ENCODE measurements at places on chromosomes 13 and 19.

DNA sequence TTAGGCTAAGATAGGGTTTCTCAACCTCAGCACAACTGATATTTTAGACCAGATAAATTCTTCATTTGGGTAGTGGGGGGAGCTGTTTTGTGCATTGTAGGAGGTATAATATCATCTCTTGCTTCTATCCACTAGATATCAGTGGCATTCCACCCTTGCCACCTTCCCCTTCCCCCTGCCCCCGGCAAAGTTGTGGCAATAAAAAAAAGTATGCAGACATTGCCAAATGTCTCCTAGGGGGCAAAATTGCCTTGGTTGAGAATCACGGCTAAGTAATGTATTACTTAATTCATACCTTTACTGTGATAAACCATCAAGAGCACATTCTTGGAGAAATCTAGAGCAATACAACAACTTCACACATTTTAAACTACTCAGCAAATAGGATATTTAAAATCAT lies 51.4 kb downstream of the UBL3 start:
- DNase-seq = no peak

DNA sequence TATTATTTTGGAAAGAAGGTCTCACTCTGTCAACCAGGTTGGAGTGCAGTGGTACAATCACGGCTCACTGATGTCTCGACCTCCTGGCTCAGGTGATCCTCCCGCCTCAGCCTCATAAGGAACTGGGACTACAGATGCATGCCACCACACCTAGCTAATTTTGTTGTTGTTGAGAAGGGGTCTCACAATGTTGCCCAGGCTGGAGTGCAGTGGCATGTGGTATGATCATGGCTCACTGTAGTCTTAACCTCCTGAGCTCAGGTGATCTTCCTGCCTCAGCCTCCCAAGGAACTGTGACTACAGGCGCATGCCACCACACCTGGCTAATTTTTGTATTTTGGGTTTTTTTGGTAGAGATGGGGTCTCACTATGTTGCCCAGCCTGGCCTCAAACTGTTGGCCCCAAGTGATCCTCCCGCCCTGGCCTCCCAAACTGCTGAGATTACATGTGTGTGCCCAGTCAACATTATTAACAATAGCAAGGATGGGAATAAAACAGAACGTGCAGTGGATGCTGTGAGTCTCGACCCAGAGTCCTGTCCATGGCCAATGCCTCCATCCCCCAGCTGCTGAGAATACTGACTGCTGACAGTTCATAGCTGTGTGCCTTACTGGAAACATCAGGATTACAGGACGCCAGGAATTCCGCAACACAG lies 5.4 kb upstream of the MBD3L3 start:
- DNase-seq = no peak

- no peak for DNase-seq
Observed at GRCh38 chr13:79519255-79519654, 38.3 kb downstream of the NDFIP2 start.

GRCh38 chr13:111437856-111438547 lies 117.6 kb downstream of the TEX29 start:
- no peak for DNase-seq

DNA sequence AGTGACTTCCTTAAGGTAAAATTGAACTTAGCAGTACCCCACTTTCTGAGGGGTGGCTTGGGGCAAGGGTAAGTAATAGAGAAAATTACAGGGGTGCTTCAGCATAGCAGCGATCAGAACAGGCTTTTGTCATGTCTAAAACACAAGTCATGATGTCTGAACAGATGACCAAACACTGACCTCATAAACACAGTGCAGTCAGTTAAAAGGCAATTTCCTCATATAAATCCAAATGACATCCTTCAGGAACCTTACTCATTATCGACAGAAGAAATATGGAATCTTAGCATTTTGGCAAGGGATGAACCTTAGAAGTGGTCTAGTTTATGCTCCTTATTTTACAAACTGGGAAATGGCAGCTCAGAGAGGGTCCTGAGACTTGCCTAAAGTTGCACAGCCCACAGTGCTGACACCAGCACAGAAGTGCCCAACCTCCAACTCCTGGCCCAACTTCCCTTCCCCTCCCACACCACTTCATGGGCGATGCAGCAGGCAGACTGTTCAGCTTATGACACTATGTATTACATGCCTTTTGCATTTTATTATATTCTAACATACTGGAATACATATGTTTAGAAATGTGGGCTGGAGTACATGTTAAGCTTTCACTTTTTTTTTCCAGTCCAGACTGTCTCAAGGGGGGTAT lies 3.6 kb downstream of the GJA3 start:
- no peak for DNase-seq

DNA sequence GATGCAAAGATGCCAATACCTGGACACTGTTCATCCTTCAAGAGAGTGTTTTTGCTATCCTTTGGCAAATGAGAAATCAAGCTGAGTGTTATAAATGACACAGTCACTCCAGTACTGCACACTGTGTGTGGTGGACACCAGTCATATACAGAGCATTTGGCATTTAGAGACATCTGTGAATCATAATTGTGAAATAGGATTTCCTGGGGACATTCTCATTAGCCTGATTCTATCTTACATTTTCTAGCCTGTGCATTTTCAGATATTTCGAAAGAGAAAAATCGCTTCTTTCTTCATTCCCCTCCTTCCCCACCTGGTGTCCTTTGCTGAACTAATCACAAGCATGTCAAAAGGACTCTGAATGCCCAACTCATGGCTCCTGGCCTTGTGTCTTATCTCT lies 781.0 kb upstream of the ARGLU1 start:
- no peak for DNase-seq

GRCh38 chr13:45473627-45474026 lies 8.9 kb downstream of the COG3 start:
- no peak for DNase-seq

- DNase-seq = no peak
Observed at GRCh38 chr13:108575430-108575829, 54.0 kb upstream of the MYO16 start.

- peak; percentile 44 for DNase-seq
Observed at GRCh38 chr19:19459707-19460251, 54.3 kb downstream of the GATAD2A start.

- no peak for DNase-seq
Observed at GRCh38 chr19:48359123-48359522, 4.6 kb downstream of the TMEM143 start.

GRCh38 chr13:108700422-108701170 lies 71.2 kb downstream of the MYO16 start:
- no peak for DNase-seq

- no peak for DNase-seq
Observed at GRCh38 chr13:112462408-112462807, 86.3 kb downstream of the SPACA7 start.

DNA sequence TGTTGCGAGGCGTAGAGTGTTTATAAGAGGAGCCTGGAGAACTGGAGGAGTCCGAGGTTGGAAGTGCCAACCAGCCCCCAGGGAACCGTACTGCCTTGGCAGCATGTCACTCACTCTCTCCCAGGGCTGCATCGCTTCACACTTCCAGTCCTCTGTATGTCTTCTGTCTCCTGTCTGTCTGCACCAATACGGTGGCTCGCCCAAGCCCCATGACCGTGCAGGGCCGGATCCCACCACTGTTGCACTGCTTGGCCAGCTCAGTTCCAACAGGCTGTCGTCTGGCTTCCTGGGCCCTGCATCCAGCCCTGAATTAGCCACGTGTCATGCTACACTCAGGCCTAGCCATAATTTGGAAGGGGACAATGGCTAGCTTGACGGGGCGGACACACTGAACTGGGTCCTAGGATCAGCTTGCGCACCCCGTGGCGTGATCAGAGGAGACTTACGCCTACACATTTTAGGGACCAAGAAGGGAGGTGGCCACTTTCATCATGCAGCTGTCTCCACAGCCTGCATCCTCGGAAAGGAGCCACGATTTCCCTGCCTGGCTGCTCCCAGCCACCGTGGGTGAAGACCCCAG lies 147.1 kb downstream of the URI1 start:
- DNase-seq = no peak

DNA sequence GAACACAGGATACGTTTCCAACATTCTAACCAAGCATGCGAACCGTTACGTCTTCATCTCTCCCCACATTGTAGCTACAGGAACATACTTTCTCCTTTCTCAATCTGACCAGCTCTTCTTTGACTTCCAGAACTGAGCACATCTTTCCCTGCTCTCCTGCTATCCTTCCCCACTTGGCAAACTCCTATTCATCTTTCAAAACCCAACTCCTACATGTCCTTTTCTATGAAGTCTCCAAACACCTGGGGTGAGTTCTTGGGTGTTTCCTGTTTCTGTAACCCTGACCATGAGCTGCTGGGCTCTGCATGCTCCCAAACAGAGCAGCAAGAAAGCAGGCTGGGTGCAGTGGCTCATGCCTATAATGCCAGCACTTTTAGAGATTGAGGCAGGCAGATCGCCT lies 6.6 kb downstream of the ACER1 start:
- DNase-seq = no peak

GRCh38 chr13:35630551-35631275 lies 154.2 kb upstream of the MAB21L1 start:
- no peak for DNase-seq

- no peak for DNase-seq
Observed at GRCh38 chr13:111021270-111021669, 93.8 kb upstream of the ARHGEF7 start.

DNA sequence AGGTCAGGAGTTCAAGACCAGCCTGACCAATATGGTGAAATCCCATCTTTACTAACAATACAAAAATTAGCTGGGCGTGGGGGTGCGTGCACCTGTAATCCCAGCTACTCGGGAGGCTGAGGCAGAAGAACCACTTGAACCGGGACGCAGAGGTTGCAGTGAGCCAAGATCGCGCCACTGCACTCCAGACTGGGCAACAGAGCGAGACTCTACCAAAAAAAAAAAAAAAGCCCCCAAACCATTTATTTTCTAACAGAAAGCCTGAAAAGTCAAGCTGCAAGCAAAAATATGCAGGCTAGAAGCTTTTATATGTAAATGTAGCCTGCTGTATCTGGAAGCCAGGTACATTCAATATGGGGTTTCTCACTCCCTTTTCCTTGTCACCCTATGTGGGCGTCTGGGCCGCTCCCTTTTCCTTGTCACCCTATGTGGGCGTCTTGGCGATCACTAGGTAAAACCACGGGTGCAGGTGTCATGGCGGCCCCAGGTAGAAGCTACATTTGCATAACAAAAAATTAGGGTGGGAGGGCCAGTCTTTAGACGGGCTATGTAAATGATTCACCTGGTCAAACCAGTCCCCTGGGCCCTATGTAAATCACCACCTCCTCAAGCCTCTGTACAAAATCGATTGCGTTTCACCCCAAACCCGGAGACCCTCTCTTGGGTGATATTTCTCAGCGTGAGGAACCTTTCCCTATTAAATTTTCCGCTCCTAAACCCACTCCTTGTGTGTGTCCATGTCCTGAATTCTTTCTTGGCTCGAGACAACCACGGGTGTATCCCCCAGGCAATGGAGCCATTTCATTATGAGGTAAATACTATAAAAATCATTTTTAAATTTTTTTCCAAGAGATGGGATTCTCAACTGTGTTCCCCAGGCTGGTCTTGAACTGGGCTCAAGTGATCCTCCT lies 2.1 kb downstream of the TRIM13 start:
- no peak for DNase-seq

DNA sequence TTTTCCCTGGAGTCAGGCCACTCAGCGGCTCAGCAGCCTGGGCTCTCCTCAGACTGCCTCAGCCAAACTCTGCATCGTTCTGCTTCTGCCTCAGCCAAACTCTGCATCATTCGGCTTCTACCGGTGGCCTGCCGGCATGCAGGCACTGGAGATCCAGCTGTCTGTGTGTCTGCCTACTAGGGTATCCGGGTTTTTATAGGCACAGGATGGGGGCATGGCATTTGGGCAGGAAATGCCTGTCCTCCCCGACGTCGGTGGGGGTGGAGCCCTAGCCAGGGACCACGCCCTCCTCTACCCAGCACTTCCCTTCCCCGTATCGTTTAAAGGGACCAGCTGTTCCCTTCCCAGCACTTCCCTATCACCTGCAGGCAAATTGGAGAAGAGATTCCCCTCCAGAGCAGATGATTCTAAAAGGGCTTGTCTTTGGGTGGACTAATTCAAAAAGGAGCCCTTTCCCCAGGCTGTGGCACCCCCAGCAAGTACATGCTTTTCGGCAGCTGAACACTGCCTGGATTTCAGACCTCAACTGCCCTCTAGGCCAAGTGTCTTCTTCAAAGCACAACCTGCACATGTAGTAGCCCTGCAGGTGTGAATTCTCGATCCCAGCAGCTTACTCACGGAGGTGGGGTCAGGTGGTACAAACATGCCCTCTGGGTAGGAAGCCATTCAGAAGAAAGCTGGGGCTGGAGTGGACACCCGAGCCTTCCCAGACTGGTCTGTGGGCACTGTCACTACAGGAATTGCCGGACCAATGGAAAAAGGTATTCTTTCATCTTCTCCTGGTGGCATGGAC lies 25.4 kb upstream of the GPR12 start:
- DNase-seq = no peak

GRCh38 chr19:10577951-10578350 lies 9.2 kb downstream of the AP1M2 start:
- DNase-seq = no peak

DNA sequence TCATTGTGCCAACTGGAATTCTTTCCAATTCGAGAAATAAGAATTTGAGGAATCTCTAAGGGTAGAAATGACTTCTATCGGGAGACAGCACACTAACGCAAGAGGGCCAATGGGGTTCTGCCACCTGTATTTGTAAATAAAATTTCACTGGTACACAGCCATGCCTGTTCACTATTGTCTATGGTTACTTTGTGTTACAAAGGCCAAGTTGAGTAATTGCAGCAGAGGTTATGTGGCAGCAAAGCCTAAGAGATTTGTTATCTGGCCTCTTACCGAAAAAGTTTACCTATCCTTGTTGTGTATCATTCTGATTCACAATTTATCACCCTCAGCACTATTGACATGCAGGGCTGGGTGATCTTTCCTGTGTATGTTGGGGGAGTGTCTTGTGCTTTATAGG lies 278.0 kb downstream of the KLF5 start:
- DNase-seq = no peak

GRCh38 chr13:41847216-41847615 lies 113.7 kb downstream of the VWA8 start:
- DNase-seq = no peak

GRCh38 chr19:56107626-56108351 lies 13.3 kb downstream of the ZNF787 start:
- DNase-seq = no peak

GRCh38 chr13:88136098-88136790 lies 465.1 kb downstream of the SLITRK5 start:
- DNase-seq = no peak

DNA sequence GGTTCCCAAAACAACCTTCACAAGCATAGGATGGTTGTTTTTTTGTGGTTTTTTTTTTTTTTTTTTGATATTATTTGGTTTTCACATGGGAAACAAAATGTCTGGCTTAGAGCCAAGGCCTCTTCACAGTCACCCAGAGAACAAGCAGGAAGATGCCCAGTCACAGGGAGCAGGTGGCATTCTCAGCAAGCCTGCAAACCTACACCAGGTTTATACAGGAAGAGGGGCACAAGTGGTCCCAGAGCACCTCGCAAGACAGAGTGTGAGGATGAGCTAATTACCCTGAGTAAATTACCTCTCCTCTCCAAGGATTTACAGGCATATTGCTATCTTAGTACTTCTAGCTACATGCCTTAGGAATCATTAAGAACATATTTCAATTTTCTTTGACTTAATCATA lies 1375.6 kb downstream of the EFNB2 start:
- no peak for DNase-seq

- no peak for DNase-seq
Observed at GRCh38 chr13:24192811-24193162, 32.3 kb downstream of the SPATA13 start.

GRCh38 chr13:113904411-113904810 lies 40.5 kb upstream of the GAS6 start:
- DNase-seq = no peak

GRCh38 chr13:24257497-24257896 lies 51.9 kb upstream of the C1QTNF9 start:
- no peak for DNase-seq

All from activated CD8-positive, alpha-beta memory T cell treated with anti-CD3 and anti-CD28 coated beads for 48 hours (primary cell).